ENCODE measurements at places on chromosomes 4 and X.
A peak's percentile ranks its signal among the peaks of the same experiment; 100 is the strongest.

DNA sequence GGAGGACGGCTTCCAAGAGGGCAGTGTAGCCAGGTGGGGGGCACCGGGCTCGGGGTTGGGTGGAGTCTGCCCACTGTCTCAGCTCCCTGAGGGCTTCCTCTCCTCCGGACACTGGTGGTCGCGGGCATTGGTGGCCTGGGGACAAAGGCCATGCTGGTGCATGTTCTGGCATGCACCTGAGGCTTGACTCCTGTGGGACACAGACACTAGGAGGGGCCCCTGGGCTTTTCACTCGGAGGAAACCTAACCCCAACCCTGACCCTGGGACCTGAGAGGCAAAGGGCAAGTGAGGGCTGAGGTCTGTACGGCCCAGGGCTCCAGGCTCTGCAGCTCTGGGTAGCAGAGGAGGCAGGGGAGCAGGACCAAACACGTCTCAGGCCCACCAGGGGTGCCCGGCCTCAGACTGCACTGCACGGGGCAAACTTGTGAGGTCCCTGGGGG is 22.3 kb upstream of the FGFR3 start:
- no peak for DNase-seq

- no peak for DNase-seq
Measured at GRCh38 chr4:6912441-6912840, 2.8 kb downstream of the TBC1D14 start.

- DNase-seq: peak; percentile 80
Measured at GRCh38 chr4:110631584-110632505, 9.0 kb upstream of the PITX2 start.

DNA sequence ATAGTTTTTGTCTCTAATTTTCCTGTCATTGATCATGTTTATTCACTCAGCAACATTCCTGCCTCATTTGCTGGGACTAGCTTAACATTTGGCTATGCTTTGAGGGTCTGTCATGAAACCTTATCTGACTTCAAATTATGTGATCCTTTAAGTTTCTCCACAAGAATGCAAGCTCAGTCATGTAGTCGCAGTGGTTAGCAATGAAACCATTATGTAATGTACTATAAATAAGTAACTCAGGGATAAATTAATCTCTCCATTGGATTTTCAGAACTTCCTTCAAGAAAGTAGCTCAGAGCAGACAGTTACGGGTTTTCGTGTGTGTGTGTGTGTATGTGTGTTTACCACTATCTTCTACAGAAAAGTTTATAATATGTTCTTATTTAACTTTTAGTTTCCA is 993.6 kb downstream of the ADGRL3 start:
- no peak for DNase-seq

DNA sequence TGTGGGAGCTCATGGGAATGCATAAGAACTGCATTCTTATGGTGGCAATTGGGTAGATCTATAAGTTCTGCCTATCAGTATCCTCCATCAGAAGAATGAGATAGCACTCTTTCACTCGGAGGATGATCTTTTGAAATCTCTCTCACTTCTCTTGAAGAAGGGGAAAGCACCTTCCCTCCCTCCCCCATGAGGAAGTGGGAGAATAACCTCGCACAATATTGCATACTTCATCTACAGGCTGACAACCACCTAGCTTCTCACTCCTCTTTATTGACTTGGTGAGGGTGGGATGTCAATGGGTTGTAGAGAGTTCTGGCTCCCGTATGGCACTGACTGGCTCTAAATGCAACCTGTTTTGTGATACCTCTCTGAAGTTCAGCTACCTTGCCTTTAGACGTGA is 146.7 kb upstream of the SPOCK3 start:
- DNase-seq: no peak

GRCh38 chrX:973010-973632 is 239.3 kb downstream of the CRLF2 start:
- no peak for DNase-seq

DNA sequence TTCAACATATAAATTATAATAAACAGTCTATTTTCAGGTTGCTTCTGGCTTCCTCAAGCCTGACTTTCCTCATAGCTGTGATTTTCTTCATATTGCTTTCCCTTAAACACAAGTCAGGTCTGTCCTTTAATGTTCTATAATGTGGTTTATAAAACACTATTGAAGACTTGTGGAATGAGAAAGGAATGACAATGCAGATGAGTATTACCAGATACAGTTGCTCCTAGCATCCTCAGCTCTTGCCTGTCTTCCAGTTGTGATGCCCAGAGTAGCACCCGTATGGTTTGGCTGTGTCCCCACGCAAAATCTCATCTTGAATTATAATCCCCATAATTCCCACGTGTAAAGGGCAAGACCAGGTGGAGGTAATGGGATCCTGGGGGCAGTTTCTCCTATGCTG is 265.7 kb upstream of the BOD1L1 start:
- no peak for DNase-seq

GRCh38 chrX:51747671-51748070 is 4.4 kb downstream of the GSPT2 start:
- no peak for DNase-seq

All from stromal cell of bone marrow (primary cell).